ENCODE measurements at places on chromosomes 7 and 10.

- DNase-seq: no peak
Observed at GRCh38 chr10:100008142-100008522, 1.6 kb downstream of the DNMBP start.

DNA sequence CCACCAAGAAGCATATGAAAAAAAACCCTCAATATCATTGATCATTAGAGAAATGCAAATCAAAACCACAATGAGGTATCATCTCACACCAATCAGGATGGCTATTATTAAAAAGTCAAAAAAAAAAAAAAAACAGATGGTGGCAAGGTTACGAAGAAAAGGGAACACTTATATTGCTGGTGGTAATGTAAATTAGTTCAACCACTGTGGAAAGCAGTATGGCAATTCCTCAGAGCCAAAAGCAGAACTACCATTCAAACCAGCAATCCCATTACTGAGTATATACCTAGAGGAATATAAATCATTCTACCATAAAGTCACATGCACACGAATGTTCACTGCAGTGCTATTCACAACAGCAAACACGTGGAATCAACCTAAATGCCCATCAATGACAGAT is 46.0 kb downstream of the CNOT4 start:
- DNase-seq: no peak

DNA sequence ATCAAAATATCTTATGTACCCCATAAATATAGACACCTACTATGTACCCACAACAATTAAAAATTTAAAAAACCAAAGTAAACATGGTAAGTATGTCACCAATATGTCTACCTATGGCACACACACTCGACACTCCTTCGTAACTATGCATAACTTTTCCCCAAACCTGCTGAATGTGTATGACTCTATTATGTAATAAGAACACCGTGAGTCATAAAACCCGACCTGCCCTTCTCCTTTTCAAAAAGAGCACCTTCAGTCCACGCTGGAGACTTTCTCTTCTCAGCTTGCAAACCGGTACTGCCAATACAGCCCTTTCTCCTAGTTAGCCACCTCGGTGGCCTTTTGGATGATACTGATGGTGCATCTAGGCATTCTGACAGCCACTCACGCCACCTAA is 186.3 kb downstream of the PRPF18 start:
- no peak for DNase-seq

DNA sequence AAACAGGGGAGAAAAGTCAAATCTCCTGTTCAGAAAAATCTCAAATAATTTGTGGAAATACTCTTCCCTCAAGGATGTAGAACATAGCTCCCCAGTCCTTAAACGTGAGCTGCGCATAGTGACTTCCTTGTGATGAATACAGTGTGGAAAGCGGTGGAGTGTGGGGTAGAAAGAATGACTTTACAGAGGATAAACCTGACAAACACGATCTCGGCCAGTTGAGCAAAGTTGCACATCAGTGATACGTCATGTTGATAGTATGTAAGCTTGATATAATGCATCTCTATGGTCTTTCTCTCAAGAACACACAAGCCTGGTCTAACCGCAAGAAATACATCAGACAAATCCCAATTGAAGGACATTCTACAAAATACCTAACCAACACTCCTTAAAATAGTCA is 32.0 kb upstream of the ZCCHC24 start:
- no peak for DNase-seq

- no peak for DNase-seq
Observed at GRCh38 chr7:140383954-140384713, 14.2 kb downstream of the SLC37A3 start.

- no peak for DNase-seq
Observed at GRCh38 chr7:130369110-130369711, 11.1 kb upstream of the CPA1 start.

All from activated effector memory CD4-positive, alpha-beta T cell treated with Interleukin-2 at 50 U/mL for 16 hours (primary cell).